CD4-positive, alpha-beta T cell treated with Interleukin-17A for 4 hours (primary cell): ENCODE measurements at places on chromosomes 4 and X.

DNA sequence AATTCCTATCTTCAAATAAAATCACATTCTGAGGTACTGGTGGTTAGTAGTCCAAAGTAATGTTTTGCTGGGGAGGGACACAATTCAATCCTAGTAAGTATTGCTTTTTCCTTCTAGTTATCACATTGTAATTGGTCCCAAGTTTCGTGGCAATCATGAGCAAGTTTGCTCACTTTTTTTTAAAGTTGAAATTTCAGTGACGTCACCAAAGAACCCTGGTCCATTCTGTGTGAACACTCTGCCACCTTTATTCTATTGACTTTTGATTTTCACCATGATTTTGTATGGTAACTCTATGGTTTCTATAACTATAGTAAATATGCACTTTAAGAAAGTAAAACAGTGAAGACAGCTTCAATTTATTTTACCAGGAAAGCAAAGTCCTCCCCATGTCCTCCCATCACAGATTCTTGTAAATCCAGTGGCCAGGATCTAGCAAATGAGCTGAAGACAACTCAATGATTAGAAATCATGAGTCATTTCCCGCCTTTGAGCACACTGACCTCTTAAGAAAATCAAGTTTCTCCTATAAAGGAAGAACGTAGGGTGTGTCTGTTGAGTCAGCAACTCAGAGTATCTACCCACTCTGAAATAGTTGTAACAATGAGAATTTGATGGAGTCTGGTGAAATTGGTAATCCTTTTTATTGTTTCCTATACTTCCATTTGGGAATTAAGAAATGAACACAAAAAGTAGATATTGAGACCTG, 1306.6 kb upstream of the PABPC4L start:
- no peak for DNase-seq

GRCh38 chr4:159071178-159071968, 31.5 kb upstream of the RAPGEF2 start:
- no peak for DNase-seq

DNA sequence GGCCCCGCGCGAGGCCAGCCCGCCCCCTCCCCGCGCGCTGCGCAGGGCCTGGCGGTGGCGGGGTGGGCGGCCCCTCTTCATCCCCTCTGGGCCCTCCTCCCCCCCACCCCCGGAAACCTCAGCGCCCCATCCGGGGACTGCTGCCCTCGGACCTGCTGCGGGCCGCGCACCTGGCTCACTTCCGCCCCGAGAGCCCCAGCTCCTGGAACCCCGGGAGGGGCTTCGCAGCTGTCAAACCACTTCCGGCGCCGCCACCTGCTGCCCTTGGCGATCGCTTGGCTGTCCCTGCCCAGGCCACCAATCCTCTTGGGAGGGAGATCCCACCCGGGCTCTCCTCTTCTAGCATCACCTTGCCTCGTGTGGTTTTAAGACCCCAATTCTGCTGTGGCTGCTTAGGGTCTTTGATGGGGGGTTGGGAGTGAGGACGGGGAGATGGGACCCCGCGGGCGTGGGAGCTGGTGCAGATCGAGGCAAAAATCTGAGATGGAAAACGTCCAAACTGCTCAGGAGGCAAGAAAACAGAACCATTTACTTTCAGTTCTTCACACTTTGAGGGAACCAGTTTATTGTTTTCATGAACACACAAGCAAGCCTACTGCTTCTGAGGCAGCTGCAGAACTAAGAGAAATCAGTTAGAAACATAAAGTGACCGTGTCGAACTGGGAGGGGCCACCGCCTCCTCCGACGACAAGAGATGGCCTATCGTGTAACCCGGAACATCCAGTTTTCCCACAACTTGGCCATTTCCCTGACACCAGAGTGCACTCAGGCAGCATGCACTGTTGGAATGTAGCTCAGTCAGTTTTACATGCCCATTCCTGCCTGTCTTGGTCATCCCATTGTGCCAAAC, 754 bp downstream of the MTMR1 start:
- peak; percentile 73 for DNase-seq

GRCh38 chr4:82833696-82834313, 35.2 kb upstream of the SCD5 start:
- no peak for DNase-seq

DNA sequence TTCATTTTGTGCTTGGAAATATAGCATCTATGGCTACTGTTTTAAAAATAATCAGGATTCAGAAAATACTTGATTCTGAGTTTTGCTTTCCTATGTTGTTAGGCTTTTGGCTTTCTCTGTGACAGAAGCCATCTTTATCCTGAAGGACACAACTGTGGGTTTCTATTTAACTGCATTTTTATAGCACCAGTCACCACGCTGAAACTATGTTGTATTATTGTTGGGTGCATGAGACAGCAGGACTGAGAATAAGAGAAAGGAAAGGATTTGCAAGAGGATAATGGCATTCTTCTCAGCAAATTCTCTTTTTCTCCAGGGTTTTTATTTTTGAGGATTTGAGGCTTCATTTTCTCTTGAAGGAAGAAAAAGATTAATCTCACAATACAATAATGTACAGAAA, 10.1 kb upstream of the NEUROG2 start:
- DNase-seq = no peak

DNA sequence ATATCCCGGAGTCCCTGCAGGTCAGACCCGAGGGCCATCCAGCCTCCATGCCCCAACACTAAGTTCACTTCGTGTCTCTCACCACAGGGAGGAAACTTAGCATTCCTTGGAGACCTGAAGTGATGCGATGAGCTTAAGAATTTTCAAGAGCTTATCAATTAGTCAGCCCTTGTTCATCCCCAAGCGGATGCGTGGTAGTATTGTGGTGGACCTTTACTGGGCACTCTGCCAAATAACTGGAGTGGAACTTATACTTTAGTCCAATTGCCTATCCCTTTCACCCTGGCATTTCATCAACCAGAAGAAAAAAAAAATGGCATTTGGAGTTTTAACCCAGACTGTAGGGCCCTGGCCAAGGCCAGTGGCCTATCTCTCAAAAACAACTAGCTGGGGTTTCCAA, 137.1 kb downstream of the RELL1 start:
- DNase-seq = no peak

DNA sequence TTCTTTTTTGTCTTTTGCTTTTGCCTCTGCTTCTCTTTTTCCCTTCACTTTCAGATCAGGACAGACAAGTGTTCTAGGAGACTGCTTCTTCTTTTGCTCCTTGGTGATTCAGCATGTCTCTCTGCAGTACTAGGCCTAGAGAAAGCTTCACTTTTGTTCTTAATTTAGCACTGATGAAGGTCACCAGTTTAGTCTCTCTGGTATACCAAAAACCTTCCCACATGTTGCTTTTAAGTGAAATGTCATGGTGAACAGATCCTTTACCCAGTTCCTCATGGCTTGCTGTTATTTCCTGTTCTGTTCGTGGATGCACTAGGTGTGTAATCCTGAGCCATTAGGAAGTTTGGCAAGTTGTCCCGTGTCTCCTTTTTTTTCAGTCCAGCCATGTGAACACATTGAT, 53.3 kb downstream of the NBDY start:
- DNase-seq = no peak

GRCh38 chr4:173257732-173258717, 76.1 kb downstream of the HMGB2 start:
- DNase-seq = peak; percentile 67
